Stimulated activated CD4-positive, alpha-beta T cell treated with anti-CD3 and anti-CD28 coated beads, Interleukin-2, amount 100 ng/mL, for 24 hours (primary cell): ENCODE measurements at places on chromosomes 4 and X.

DNA sequence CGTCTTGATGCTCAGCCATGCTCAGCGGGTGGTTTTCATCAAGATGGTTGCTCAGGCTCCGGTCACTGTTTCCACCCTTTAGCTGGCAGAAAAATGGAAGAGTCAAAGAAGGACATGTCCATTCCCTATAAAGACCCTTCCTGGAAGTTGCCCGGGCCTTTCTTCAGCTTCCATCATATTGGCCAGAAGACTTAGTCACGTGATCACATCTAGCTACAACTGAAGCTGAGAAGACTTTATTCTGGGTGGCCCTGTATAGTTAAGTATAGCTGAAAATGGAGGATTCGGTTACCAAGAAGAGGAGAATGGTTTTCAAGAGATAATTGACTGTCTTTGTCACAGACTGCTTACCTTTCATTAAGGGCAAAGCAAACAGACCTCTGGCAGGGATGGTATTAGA is 296.7 kb upstream of the CASK start:
- DNase-seq, result no peak

DNA sequence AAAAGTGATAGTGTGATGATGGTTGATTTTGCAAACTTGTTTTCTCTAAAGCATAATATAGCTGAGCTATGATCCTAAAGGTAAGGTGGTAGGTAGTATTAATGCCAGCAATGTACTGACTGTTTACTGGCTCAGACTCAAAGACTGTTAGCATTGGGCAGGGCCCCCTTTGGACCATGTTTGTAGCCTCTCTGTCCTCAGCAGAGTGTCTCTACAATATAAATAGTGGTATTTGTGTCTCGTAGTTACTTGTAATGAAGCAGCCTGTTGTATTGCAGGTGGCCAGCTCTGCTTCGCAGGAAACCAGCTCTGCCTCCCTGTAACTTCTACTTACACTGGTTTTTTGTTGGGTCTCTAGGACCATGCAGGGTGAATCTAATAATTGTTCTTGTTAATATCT is 70.5 kb downstream of the ARHGAP10 start:
- no peak for DNase-seq

GRCh38 chr4:20284990-20285389 is 33.3 kb downstream of the SLIT2 start:
- no peak for DNase-seq

GRCh38 chr4:150960818-150961217 is 54.3 kb downstream of the LRBA start:
- no peak for DNase-seq

GRCh38 chrX:134752558-134752957 is 94.3 kb upstream of the PLAC1 start:
- no peak for DNase-seq

DNA sequence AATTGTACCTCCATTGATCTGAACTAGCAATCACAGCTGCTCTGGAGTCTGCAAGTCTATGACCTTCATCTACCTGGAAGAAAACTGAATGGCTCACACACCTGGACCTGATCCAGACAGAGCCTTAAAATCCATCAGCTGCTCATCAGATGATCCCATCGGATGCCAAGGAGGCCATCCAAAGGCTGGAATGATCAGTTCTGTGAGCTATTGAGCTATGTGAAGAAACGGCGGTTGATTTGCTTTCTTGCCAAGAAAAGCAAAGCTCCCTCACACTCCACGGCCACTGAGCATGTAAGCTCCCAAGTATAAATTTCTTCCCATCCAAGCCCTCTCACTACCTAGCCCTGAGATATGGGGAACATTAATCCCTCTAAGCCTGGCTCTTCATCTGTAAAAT is 63.1 kb downstream of the RELL1 start:
- DNase-seq, result no peak

- no peak for DNase-seq
These were observed 86.0 kb downstream of the HTT start for GRCh38 chr4:3160438-3160837.

GRCh38 chr4:48103483-48104139 is 30.4 kb downstream of the TXK start:
- DNase-seq, result no peak

GRCh38 chr4:109910256-109910655 is 2.4 kb upstream of the EGF start:
- DNase-seq, result no peak

DNA sequence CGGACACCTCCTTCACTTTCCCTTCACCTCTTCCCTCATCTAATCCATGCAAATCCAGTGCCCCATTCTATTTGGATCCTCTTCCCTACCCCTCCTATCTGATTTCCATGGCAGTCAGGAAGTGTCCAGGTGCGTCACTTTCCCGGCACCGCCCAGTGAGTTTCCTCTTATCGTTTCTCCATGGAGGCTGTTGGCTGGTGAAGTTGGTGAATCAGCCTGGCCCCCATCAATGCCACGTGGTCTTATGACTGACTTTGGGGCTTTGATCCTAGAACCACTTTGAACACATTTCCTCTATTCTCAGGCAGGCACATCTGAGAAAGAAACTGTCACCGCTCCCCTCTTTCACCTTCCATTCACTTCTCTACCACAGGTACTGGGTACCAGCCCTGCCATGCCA is 137.8 kb downstream of the CEP135 start:
- DNase-seq, result no peak

GRCh38 chr4:27364509-27364908 is 503.9 kb downstream of the STIM2 start:
- no peak for DNase-seq

DNA sequence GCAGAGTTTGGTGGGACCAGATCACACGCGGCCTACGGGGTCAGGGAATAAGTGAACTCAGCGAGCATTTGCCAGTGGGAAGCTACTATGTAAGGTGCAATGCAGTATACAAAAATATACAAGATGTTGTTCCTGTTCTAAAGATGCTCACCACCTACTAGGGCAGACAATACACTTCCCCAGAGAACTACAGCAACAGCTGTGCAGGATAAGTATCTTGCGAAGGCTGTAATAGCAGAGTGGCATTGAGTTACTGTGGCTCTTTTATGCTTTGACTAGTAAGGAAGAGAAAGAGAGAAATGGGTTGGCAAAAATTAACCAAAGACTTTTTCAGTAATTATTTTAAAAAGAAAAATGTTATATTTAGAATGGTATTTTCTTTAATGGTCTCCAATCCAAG is 61.2 kb downstream of the CDS1 start:
- DNase-seq, result no peak

DNA sequence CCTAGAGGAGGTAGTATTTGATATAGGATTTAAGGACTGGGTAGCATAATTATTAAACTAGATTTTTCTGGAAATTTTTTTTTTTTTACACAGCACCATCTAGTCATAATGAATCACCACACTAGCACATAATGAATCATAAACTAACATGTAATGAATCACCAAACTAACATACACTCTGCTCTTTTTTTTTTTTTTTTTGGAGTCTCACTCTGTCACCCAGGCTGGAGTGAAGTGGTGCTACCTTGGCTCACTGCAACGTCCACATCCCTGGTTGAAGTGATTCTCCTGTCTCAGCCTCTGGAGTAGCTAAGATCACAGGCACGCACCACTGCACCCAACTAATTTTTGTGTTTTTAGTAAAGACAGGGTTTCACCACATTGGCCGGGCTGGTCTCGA is 92.5 kb downstream of the FAM13A start:
- DNase-seq, result no peak

- no peak for DNase-seq
These were observed 78.7 kb downstream of the SUPT20HL2 start for GRCh38 chrX:24235084-24235710.

GRCh38 chr4:121255986-121256750 is 92.0 kb upstream of the TNIP3 start:
- DNase-seq, result peak; percentile 39

GRCh38 chr4:93684571-93684970 is 144.0 kb upstream of the ATOH1 start:
- DNase-seq, result no peak

DNA sequence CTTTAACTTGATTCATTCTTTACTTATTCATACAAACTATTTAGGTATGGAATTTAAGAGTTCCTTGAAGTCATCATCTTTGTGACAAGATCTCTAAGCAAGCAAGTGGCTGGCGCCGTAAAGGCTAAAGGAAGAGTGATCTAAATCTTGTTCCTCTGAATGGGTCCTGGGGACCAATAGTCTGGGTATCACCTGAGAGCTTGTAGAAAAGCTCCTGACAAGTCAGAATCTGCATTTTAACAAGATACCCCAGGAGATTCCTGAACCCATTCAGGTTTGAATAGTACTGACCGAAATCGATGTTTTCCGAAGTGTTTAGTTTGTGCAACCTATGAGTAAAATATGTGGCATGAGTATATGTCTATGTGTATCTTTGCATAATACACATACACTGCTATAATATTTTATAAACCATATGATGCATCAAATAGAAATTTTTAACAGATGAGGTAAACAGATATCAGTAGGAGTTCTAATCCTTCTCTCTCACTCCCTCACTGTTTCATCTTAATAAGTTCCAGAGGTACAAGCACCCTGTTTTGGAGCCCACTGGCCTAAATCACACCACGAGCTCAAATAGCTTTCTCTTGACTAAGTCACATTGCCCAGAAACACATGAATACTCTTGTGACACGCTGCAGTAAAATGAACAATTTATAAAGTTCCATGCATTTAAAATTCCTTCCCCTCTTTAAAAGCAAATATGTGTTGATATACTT is 170.0 kb downstream of the RELL1 start:
- no peak for DNase-seq

DNA sequence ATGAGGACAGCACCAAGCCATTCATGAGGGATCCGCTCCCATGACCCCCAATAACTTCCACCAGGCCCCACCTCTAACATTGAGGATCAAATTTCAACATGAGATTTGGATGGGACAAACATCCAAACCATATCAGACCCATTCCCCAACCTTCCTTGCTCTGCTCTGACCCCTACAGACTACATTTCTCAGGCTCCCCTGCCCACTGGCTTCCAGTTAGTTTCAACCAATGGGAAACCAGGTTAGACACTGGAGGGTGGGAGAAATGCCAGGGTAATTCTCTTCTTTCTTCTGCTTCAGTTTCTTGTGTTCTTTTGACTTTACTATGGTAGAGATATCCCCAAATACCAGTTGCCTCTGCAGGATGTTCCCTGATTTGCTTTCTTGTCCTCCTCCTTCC is 125.7 kb downstream of the CLCN4 start:
- no peak for DNase-seq

GRCh38 chrX:10133980-10134676 is 22.6 kb upstream of the CLCN4 start:
- DNase-seq, result no peak

DNA sequence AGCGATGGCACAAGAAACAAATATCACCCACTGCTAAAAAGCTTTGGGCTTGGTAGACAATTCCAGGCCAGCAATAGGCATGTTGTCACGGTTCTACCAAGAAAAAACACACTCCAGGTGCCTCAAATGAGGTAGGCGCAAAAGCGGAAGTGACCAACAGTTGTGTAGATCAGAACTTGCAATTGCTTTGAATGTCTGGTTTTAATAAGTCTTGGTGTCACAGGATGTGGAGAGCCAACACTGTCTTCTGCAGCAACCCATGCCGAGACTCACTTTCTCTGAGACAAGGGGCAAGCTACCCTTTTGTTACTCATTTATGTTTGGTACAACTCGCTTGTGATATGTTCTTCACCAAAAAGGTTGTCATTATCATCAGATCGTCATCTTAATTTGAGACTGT is 188.8 kb downstream of the HS6ST2 start:
- DNase-seq, result no peak

DNA sequence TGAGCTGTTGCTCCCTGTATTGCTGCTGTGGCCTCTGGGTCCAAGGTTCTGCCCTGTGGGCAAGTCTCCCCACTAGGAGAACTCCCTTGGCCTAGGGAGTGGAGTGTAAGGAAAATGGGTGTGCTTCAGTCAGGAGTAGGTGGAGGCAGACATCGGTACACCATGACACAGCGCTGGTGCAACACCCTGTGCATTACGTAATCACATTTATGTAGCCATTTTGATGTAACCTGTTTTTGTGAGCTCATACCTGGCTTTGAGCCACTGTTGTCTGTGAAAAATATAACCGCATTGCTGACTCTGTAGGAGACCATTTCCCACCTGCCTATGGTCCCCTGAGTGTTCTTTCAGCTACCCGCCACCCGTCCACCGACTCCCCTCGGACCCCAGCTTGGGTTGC is 700.5 kb upstream of the AGA start:
- DNase-seq, result no peak

DNA sequence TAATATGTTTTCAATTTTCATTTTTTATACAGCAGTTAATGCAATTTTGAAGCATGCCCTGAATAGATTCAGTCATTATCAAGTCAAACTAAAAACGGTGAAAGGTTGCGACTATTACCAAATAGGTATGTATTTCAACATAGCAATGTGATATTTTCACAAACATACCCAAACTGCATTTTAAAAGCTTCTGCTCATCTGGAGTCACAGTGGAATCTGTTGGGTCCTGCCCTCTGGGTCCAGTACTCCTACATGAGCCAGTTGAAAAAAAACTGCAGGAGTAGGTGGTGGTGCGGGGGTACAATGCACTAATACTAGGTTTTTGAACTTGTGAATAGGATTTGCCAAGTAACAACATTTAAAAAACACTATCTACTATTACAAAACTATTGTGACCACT is 938 bp downstream of the GPR34 start:
- no peak for DNase-seq

- no peak for DNase-seq
These were observed 330.4 kb upstream of the NWD2 start for GRCh38 chr4:36914106-36914505.
